Activated naive CD4-positive, alpha-beta T cell treated with anti-CD3 and anti-CD28 coated beads for 36 hours (primary cell): ENCODE measurements at places on chromosomes 6 and 20. TPM values are rescaled to one million over a fixed set of nuclear protein-coding genes. Genes with fewer than 3 reads are reported as not detected.
A peak's percentile ranks its signal among the peaks of the same experiment; 100 is the strongest.

PNPLA1 gene
- not detected for total RNA-seq

KCNQ5 gene
- total RNA-seq: 11.8 TPM

TSPO2 gene
- not detected for total RNA-seq

TMEM244 gene
- not detected for total RNA-seq

DPPA5 gene
- total RNA-seq: not detected

DNA sequence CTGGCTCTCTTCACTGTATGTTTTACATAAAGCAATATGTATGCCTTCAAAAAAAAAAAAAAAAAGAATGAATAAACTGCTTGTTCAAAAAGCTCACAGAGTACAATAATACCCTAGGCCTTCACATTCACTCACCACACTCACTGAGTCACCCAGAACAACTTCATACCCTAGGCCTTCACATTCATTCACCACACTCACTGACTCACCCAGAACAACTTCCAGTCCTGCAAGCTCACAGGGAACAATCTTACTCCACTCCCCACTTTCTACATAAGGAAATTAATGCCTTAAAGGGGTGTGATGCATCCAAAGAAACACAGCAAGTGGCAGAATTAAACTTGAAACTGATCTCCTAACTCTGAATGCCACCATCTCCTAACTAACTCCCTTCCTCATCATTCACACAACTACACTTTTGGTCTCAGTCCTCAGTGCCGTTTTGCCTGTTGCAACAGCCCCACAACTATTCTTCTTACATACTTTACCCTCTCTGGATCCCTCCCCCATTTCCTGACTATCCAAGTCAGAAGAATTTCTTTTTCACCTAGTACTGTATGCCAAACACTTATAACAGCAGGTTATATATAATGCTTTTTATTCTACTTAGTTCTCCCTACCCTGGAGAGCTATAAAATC is 34.2 kb downstream of the NHSL1 start:
- peak; percentile 17 for DNase-seq
- no peaks in the 10 kb centered on the region for H3K36me3 ChIP-seq
- no peaks in the 10 kb centered on the region for H3K27me3 ChIP-seq
- H3K4me1 ChIP-seq: peaks cover 4% of the 10 kb centered on the region
- no peak overlapping the region for H3K27ac ChIP-seq
- H3K4me3 ChIP-seq: no peak overlapping the region

DNA sequence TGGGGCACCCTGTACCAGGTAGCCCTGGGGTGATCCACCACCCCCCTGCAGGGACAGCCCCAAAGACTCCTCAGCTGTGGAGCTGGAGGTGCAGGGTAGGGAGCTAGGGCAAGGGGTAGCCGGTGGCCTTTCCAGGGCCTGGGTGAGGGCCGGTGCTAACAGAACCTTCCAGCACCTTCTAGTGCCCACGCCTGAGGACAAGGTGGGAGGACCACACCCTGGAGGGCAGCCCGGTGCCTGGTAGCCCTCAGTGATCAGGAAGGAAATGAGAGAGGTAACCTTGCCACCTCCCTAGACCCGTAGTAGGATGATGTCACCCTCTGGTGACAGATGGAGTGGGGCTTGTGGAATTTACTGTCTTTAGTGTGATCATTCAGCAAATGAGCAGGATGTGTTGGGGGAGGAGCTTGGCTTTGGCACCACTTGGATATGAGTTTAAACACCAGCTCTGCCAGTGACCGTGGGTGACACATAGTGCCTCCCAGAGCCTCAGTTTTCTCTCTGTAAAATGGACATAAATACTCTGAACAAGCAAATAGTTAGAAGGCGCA is 187.7 kb downstream of the NFATC2 start:
- H3K4me1 ChIP-seq: no peaks in the 10 kb centered on the region
- no peaks in the 10 kb centered on the region for H3K36me3 ChIP-seq
- DNase-seq: peak; percentile 22
- H3K27me3 ChIP-seq: no peaks in the 10 kb centered on the region

GRCh38 chr6:37860226-37860839 is 40.8 kb downstream of the ZFAND3 start:
- H3K4me1 ChIP-seq: peaks cover 78% of the 10 kb centered on the region
- no peaks in the 10 kb centered on the region for H3K27me3 ChIP-seq
- DNase-seq: peak; percentile 37
- no peak overlapping the region for H3K4me3 ChIP-seq

DNA sequence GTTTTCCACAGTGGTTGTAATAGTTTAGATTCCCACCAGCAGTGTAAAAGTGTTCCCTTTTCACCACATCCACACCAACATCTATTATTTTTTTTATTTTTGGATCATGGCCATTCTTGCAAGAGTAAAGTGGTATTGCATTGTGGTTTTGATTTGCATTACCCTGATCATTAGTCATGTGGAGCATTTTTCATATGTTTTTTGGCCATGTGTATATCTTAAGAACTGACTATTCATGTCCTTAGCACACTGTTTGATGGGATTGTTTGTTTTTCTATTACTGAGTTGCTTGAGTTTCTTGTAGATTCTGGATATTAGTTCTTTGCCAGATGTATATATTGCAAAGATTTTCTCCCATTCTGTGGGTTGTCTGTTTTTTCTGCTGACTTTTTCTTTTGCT is 820.1 kb downstream of the TENT5A start:
- H3K36me3 ChIP-seq: no peaks in the 10 kb centered on the region
- H3K4me3 ChIP-seq: no peak overlapping the region
- H3K4me1 ChIP-seq: no peaks in the 10 kb centered on the region
- H3K27ac ChIP-seq: no peak overlapping the region
- no peak for DNase-seq

DNA sequence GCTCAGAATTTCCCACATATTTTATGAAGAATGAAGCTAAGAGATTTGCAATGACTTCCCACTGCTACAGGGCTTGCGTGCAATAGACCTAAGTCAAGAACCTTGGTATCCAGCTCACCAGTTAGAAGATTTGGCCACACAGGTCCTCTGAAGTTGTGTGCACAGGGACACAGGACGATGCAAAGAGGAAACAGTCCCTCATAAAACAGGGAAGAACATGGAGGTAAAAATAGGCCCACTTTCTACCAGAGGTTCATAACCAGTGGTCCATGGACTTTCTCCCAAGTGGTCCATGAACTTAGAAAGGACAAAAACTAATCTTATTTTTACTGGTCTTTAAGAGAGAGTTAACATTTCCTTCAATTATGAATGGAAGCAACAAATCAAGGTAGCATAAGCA is 1.3 kb downstream of the ZKSCAN4 start:
- peaks cover 23% of the 10 kb centered on the region for H3K4me1 ChIP-seq
- no peaks in the 10 kb centered on the region for H3K27me3 ChIP-seq
- no peak for DNase-seq

DNA sequence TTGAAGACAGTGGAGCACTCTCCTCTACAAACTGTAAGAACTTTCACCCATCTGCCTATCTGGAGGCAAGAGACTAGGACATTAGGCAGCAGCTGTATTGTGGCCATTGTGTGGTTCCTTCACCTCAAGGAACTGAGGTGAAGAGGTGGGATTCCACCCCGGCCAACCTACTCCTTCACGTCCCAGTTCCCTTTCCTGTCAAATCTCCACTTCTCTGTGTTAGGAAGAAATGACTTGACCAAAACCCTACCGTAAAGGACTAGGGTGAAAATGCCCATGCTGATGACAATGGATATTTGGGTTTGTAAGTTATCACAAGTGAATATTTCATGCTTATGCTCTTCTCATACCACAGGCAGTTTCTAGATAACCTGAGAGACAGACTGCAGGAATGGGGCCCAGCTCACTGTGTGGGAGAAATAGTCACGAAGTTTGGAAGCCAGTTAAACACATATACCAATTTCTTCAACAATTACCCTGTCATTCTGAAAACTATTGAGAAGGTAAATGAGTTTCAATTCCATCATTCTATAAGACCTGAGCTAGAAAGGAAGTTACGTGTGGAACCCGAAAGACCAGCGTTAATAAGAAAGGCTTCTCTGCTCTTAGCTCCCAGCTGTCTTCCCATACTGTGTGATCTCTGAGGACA is 86.6 kb downstream of the ECT2L start:
- H3K27ac ChIP-seq: no peak overlapping the region
- no peaks in the 10 kb centered on the region for H3K27me3 ChIP-seq
- no peaks in the 10 kb centered on the region for H3K4me1 ChIP-seq
- H3K4me3 ChIP-seq: no peak overlapping the region
- DNase-seq: peak; percentile 6
